ENCODE measurements at places on chromosomes 4 and X.

DNA sequence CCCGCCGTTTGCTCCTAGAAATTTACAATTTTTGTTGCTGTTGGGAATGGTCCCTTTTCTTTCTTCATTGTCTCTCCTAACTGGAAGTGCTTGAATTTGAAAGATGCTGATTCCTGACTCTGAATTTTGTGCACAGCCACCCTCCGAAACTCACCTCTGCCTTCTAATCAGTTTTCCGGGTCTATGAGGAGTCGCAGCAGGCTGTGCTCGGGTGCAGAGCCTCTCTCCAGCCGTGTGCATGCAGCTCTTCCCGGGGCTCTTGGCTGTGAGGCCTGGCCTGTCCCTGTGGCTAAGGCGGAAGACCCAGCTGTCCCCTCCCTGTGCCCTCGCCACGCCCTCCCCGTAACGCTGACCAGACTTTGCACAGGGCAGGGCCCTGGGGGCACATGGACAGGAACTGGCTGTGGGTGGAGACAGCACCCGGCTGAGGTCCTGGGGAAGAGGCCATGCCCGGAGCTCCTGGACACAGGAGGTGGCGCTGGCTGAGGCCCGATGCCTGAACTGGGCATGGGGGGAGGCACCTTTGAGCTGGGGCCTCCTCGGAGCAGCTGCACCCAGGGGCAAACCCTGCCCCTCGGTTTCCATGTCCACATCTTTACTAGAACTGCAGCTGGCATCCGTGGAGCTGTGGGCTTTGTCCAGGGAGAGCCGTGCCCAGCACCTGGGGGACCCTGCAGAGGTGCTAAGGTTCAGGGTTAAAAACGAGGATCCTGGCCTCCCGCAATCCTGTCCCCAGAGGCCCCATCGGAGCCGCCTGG, 32.6 kb upstream of the SPON2 start:
- no peak for DNase-seq

DNA sequence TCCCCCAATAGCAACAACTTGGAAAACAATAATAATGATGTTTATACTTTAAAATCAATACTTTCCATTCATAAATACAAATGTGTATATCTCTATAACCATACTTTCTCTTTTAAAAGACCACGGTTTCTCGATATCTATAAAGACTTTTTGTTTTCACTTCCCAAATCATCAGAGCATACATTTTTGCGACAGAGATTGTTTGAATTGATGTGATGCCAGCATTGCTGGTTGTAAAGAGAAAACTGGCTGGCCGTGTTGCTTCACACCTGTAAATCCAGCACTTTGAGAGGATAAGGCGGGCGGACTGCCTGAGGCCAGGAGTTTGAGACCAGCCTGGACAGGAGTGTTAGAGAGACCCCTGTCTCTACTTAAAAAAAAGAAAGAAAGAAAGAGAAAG, 77.6 kb upstream of the ZNF518B start:
- no peak for DNase-seq

DNA sequence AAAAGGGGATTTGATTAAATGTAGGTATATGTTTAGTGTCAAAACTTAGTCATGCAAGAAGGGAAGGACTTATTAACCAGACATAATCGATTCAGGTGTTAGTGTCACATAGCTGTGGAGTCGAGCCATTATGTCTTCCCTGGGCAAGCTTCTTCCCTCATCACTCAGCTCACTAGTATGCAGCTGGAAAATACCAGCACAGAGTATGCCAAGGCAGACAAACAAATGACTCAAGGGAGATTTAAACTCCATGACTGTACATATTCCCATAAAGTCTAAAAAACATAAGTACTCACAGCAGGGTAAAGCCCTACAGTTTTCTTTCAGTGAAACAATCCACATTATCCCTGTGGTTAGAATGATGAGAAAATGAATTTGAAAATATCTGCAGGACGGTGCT, 304.5 kb downstream of the CBLL2 start:
- no peak for DNase-seq

GRCh38 chrX:12984603-12985319, 9.9 kb downstream of the TMSB4X start:
- DNase-seq, result no peak

- no peak for DNase-seq
Measured at GRCh38 chr4:26484032-26484515, 6.2 kb downstream of the CCKAR start.

GRCh38 chr4:175034986-175035705, 117.0 kb downstream of the ADAM29 start:
- no peak for DNase-seq

DNA sequence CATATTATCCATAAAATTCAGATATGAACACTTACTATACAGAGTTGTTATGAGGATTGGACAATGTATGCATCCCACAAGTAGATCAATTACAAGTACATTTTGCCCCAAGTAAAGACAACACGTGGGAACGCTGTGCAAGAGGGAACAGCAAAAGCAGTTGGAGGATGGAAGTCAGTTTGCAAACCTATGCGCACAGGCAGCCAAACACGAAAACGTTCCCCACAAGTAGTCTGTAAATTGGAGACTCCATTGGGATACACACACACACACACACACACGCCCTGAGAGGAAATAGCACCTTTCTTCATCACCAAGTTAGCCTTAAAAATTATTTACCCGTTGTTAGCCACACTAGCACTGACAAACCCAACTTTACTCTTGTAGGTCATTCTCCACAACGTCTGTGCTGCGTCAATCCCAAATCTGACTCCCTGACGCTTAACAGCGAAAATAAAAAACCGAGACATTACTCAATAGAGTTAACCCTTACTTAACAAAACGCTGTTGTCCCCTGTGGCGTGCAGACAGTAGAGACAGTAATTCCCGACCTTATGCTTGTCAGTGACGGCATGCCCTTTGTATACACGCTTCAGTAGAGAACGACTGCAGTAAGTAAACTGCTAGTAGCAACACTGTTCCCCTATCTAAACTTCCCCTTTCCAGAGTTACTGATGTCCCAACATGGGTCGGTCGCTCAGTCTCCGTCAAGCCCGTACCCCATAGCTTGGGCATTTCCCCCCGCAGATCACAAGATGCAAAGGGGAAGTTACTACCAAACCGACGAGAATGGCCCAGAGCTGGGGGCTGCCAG, 730 bp downstream of the MANBA start:
- DNase-seq, result peak; percentile 40

GRCh38 chrX:49089553-49089952, 9.9 kb upstream of the WDR45 start:
- no peak for DNase-seq

DNA sequence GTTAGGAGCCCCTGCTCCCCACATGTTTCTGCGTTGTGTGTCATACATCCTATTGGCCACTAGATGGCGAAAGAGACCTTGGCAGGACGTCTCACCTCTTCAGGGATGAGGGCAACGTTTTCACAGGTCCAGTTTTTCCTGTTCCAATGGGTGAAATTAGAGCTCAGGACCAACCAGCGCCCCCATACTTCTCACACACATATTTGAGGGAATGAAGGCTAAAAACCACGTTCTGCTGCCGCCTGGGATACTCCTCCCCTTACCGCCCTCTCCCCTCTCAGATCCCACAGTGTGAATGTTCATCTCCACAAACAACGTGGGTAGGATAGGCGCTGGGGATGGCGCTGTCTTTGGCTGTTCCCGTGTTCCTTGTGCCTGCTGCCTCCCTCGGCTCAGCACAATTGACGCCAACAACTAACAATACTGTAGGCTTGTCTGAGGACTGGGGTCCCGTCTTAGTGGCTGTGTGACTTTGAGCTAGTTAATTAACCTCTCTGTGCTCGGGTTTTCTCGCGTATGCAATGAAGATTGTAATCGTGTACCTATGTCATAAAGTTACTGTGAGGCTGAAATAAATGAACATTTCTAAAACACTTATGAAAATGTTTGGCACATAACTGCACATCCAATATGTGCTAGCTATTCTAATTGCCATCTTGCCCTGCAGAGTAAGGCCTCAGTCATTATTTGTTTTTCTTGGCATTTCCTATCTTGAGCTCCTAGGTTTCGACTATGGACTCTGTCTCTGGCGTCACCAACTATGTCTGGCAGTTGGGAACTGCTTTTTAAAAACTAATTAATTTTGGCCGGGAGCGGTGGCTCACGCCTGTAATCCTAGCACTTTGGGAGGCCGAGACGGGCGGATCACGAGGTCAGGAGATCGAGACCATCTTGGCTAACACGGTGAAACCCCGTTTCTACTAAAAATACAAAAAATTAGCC, 181.3 kb upstream of the STK26 start:
- DNase-seq, result no peak

DNA sequence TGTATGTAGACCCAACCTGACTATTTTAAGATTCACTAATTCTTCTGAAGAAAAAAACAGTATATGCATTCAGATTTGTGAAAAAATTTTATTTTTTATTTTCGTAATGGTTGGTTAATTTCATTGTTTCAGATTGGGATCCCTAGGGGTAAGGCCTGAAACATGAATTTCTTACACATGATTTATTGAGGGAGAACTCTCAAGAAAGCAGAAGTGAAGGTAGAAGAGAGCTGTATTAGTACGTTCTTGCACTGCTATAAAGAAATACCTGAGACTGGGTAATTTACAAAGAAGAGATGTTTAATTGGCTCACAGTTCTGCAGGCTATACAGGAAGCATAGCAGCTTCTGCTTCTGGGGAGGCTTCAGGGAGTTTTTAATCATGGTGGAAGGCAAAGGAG, 611.9 kb upstream of the TECRL start:
- no peak for DNase-seq

Measured in GM12864 (cell line).